ENCODE measurements at places on chromosomes 16 and 17.
A peak's percentile ranks its signal among the peaks of the same experiment; 100 is the strongest.

GRCh38 chr16:57192146-57192545, 6.0 kb downstream of the RSPRY1 start:
- DNase-seq: no peak

DNA sequence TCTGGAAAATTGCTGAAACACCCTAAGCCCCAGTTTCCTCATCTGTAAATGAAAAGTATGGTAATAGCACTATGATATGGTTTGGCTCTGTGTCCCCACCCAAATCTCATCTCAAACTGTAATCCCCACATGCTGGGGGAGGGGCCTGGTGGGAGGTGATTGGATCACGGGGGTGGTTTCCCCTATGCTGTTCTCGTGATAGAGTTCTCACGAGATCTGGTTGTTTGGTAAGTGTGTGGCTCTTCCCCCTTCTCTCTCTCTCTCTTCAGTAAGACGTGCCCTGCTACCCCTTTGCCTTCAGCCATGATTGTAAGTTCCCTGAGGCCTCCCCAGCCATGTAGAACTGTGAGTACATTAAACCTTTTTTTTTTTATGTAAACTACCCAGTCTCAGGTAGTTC, 490.7 kb downstream of the TMEM114 start:
- no peak for DNase-seq

GRCh38 chr16:1959269-1960039, at the start of gene NDUFB10:
Gene NDUFB10, plus strand, starts transcription at chr16:1959538. Its CDS starts 87 bp downstream, at chr16:1959625.
- DNase-seq: peak; percentile 79

DNA sequence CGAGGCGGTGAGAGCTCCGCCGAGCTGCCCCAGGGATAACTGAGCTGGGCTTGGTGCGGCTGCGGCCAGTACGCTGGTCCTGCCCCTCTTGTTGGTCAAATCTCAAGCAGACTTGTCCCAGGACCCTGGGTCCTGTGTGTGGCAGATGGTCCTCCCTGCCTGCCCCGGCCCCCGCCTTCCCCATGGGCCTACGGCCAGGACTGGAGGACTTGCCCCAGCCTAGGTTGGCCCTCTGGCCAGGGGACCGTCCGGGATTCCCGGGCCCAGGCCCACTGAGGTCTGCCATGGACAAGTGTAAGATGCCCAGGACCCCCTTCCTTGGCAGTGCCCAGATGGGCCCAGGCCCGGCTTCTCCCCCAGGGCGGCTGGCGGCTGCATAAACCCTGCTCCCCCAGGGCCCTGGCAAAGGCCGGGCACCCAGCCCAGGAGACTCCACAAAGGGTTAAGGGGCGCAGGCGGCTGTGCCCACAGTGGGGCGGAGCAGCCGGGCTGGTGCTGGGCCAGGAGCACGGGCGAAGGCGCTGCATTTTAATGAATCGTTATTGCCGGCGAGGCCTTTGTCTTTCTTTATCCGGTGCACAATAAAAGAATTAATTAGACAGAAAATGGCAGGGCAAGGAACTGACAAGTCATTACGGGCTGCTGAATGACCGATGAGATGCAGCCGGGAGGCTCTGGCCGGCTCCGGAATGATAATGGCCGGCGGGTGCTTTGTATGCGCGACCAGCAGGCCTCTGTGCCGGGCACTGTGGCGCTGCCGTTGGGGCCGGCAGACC, 9.1 kb downstream of the SOX8 start:
- DNase-seq: no peak

DNA sequence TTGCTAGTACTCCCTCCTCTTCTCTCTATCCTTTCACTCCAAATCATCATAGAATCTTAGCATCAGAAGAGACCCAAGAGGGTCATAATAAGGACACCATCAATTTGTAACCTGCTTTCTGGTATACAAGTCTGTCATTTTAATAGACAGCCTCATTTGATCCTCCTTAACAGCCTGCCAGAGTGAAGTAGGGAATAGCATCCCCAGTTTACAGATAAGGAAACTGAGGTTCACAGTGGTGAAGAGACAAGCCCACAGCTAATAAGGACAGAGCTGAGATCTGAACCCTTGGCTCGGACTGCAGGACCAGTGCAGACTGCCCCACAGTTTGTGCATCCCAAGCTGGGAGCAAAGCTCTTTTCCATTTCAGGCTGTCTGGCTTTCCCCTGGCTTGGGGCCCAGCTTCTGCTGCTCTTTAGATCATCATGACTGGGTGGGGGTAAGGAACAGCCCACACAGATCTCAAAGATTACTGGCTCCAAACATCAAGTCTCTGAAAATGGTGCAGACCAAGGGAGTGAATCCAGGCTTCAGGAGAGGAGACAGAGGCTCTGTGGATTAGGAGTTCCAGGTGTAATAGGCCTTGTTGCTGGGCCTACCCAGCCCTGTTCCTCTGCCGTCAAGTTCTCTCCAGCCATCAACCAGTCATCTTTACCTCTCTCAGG, 10.3 kb upstream of the IGFBP4 start:
- DNase-seq: no peak

GRCh38 chr17:76189247-76189646, 48.2 kb upstream of the FOXJ1 start:
- DNase-seq: no peak

DNA sequence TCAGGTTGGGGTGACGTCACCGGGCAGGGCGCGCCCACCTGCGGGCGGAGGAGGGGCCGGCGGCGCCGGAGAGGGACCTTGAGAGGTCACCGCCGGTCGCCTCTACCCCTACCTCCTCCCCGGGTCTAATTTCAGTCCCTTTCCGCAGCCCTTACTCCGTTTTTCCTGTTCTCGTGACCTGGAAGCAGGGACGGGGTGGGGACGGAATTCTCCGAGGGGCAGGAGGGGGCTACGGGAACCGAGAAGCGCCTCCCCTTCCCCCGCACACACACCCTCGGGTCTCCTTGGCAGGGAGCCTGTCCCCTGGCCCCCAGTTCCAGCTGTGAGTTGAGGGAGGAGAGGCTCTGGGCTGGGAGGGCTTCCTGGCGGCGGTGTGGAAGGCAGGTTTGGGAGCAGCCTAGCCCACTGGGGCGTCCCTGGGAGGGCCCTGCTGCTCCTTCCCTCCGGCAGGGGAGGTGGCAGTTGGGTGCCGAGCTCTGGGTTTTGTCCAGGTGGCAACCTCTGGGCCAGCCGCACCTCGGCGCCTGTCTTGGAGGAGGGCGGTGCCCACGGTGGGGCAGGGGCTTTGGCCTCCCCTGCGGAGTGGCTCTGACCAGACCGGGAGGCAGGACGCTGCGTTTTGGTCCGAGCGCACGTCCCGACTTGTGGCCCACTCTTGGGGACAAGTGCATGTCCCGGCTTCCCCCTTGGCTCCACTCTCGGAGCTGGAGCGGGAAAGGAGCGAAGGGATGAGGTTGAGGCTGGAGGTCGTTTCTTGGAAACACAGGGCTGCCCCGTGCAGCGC, 773 bp downstream of the SYNGR3 start:
- DNase-seq: no peak

GRCh38 chr16:56547120-56547948, 17.5 kb upstream of the MT4 start:
- DNase-seq: no peak

- DNase-seq: peak; percentile 76
Observed at GRCh38 chr17:71438631-71439146, 682.1 kb upstream of the SOX9 start.

DNA sequence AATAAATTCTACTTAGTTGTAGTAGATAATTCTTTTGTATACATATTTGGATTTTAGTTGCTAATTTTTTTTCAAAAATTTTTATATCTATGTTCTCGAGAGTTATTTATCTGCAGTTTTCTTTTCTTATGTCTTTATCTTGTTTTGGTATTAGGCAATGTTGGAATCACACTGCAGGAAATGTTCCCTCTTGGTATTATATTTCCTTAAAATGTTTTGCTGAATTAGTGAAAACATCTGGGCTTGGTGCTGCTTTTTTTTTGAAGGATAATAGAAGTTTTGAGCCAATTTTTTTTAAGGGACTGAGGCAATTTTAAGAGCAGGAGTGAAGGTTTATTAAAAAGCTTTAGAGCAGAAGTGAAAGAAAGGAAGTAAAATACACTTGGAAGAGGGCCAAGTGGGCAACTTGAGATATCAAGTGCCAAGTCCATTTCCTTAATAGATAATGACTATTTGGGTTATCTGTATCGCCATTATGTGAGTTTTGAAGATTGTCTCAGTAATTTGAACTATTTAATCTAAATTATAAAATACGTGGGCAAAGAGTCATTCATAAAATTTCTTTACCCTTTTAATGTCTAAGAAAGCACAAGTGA, 1390.1 kb upstream of the CDH8 start:
- DNase-seq: no peak

- DNase-seq: no peak
Observed at GRCh38 chr17:72255481-72255880, 134.7 kb downstream of the SOX9 start.

- DNase-seq: no peak
Observed at GRCh38 chr16:11399261-11399831, 54.1 kb downstream of the RMI2 start.

DNA sequence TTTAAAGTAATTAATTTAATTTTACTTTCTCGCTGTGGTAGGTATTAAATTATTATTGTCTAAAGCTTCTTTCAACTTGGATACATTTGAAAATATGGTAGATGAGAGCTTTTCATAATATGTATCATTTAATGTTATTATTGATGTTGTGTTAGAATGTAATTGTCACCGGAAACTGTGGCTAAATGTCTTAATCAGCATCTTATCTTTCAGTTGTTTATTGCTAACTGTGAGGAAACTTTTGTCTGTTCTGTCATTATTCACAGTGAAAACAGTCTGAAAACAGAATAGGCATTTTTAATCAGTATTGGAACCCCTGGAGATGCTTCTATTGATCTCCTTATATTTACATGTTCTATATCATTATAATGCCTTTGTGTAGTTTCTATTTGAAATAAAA, 120.7 kb downstream of the STXBP4 start:
- no peak for DNase-seq

- DNase-seq: no peak
Observed at GRCh38 chr16:64878940-64879339, 242.9 kb downstream of the CDH11 start.

DNA sequence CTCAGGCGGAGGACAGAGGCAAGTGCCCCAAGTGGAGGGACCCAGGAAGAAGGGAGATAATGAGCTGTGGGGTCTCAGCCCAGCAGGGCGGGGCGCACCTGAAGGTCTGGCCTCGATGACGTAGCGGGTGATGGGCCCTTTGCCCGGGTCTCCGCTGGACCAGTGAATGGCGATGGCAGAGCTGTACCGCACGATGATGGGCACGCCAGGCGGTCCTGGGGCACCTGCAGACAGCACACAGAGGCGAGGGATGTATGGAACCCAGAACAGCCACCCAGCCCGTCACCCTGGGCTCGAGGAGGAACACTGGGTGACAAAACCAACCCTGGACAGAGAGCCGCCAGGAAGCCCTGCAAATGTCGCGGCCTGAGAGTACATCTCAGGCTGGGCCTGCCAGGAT, 46.2 kb upstream of the CDC42EP4 start:
- no peak for DNase-seq

DNA sequence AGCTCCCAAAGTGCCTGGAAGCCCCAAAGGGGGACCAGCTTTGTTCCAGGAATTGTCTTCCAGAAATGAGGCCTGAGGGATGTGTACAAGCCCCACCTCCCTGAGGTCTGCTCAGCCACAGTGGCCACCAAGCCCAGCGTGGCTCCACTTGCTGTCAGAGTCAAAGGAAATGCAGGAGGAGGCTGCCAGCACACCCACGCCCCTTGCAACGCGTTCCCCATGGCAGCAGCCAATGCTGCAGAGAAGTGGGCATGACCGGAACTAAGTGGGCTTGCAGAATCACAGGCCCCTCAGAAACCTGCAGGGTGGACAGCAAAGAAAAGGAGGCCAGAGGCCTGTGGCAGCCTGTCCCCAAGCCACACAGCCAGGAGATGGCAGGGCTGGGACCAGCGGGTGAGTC, 320.8 kb downstream of the FOXL1 start:
- DNase-seq: no peak

DNA sequence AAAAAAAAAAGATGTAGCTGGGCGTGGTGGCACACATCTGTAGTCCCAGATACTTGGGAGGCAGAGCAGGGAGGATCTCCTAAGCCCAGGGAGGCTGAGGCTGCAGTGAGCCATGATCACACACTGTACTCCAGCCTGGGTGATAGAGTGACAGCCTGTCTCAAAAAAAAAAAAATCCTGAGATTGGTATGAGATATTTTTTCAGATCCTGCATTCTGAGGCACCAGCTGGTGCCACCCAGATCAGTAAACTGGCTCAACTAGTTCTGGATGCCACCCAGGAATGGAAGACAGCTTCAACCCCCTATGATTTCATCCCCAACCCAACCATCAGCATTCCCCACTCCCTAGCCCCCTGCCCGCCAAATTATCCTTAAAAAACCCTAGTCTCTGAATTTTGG, 7.1 kb upstream of the GJC1 start:
- no peak for DNase-seq

- DNase-seq: no peak
Observed at GRCh38 chr17:42494673-42495072, 36.0 kb downstream of the ATP6V0A1 start.

GRCh38 chr17:7218166-7218565, 1.5 kb downstream of the DLG4 start:
- DNase-seq: no peak

GRCh38 chr16:50612849-50613198, 64.6 kb downstream of the NKD1 start:
- no peak for DNase-seq

- no peak for DNase-seq
Observed at GRCh38 chr16:61500851-61501250, 535.4 kb downstream of the CDH8 start.

- no peak for DNase-seq
Observed at GRCh38 chr17:18039535-18040260, 490 bp downstream of the GID4 start.

DNA sequence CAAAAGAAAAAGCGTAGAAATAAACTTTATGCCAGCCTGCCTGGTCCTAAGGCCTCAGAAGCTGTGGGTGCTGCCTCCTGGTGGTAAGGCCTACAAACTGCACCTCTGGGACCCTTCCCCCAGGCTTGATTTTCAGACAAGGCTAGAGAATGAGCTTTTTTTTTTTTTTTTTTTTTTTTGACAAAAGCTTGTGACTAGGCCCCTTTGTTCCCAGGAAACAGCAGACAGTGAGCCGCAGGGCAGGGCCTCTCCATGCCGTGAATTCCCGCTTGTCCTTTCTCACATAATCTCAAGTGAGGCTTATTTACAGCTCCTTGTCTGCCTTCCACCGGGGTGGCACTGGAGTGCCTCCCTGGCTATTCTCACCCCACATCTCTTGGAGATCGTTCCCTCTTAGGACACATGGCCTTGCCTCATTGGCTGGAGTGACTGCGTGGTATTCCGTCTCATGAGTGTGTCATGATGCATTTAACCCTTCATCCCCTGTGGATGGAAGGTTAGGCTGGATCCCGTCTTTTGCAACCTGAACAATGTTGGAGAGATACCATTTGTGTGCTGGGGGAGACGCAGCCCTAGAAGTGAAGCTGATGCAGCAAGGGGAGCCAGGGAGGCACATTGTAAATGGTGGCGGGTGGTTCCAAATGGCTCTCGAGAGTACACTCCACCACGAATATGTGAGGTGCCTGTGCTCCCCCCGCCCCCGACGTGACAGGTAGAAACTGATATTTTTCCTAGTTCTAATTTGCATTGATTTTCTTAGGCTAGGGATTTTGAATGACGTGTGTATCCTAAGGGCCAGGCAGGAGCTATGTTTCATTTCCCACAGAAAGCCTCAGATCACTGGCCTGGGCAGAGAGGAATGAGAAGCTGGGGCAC, 49.6 kb downstream of the USP22 start:
- DNase-seq: peak; percentile 44

DNA sequence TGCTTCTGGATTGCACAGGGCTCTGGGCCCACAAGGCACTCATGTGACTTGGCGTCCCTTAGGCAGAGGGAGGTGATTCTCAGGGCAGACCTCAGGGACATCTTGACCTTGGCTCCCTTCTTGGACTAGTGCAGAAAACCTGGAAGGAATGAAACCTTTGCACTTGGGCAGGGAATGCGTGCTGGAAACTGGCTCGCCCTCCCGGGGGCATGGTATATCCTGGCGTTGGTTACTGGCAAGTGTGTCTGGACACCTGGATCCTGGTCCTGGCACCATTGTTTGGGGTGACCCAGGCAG, 63.5 kb upstream of the LGALS9 start:
- no peak for DNase-seq
